Ovary (tissue), 10 donors: ENCODE measurements at places on chromosomes 13 and 19. TPM values are rescaled to one million over a fixed set of nuclear protein-coding genes. Genes with fewer than 3 reads are reported as not detected.

GRCh38 chr19:24065865-24066604 is 21.0 kb upstream of the ZNF254 start:
- DNase-seq: no peak
- H3K4me3 ChIP-seq: no peak overlapping the region
- no peak overlapping the region for H3K27ac ChIP-seq
- H3K27me3 ChIP-seq: no peaks in the 10 kb centered on the region
- no peaks in the 10 kb centered on the region for H3K4me1 ChIP-seq

The ZNF90 gene
- 4.8 TPM for total RNA-seq

GRCh38 chr13:64202517-64202916 is 2786.9 kb upstream of the PCDH20 start:
- DNase-seq: no peak
- no peaks in the 10 kb centered on the region for H3K36me3 ChIP-seq
- H3K27ac ChIP-seq: no peak overlapping the region
- no peaks in the 10 kb centered on the region for H3K4me1 ChIP-seq

DNA sequence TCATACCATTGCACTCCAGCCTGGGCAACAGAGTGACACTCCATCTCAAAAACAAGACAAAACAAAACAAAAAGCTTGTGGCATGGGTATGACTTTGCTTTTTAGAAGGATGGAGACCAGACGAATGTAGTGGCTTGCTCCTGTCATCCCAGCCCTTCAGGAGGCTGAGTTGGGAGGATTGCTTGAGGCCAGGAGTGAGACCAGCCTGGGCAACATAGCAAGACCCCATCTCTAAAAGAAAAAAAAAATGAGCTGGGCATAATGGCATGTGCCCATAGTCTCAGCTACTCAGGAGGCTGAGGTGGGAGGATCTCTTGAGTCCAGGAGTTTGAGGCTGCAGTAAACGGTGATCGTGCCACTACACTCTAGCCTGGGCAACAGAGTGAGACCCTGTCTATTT is 16.4 kb upstream of the SELENOW start:
- no peak overlapping the region for H3K27ac ChIP-seq
- H3K27me3 ChIP-seq: no peaks in the 10 kb centered on the region
- no peaks in the 10 kb centered on the region for H3K36me3 ChIP-seq
- peaks cover 3% of the 10 kb centered on the region for H3K4me1 ChIP-seq

GRCh38 chr19:43518051-43518450 is 8.9 kb downstream of the ETHE1 start:
- H3K27me3 ChIP-seq: no peaks in the 10 kb centered on the region
- no peaks in the 10 kb centered on the region for H3K4me1 ChIP-seq
- H3K27ac ChIP-seq: no peak overlapping the region
- H3K4me3 ChIP-seq: no peak overlapping the region
- H3K36me3 ChIP-seq: no peaks in the 10 kb centered on the region
- DNase-seq: no peak

The IGFL1 gene
- not detected for total RNA-seq

GRCh38 chr13:106343836-106344235 is 191.6 kb downstream of the EFNB2 start:
- H3K27me3 ChIP-seq: no peaks in the 10 kb centered on the region
- H3K4me3 ChIP-seq: peak overlapping the region; percentile 20
- H3K36me3 ChIP-seq: no peaks in the 10 kb centered on the region
- H3K27ac ChIP-seq: no peak overlapping the region
- H3K4me1 ChIP-seq: no peaks in the 10 kb centered on the region
- no peak for DNase-seq

DNA sequence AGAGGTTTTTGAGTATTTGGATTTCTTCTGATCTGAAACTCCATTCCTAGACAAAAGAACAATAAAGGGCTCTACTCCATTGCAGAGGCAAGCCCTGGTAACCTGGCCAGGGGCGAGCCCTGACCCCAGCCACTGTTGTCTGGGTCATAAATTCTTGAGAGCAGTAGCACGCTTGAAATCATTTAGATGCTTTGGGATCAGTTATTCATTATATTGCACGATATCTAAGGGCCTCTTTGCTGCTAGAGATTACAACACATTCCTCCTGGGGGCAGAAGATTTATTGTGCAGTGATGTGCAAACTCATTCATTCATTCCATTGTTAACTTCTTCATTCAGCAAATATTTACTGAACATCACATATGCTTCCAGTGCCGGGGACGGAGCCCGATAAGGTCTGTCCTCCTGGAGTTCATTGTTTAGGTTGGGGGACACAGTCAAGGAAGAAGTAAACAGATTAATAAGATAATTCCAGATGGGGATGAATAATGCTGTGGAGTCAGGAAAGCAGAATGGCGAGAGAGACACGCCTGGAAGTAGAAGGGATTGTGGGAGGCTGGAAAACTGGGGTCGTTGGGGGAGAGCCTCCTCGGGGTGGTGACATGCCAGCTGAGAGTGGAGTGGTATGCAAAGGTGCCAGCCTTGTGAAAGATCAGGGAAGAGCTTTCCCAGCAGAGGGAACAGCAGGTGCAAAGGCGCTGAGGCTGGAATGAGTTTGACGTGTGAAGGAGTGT is 34.9 kb downstream of the SIPA1L3 start:
- no peaks in the 10 kb centered on the region for H3K4me1 ChIP-seq
- no peaks in the 10 kb centered on the region for H3K36me3 ChIP-seq
- DNase-seq: no peak
- H3K27ac ChIP-seq: no peak overlapping the region
- H3K27me3 ChIP-seq: no peaks in the 10 kb centered on the region

The GGN gene
- 0.75 TPM for total RNA-seq

DNA sequence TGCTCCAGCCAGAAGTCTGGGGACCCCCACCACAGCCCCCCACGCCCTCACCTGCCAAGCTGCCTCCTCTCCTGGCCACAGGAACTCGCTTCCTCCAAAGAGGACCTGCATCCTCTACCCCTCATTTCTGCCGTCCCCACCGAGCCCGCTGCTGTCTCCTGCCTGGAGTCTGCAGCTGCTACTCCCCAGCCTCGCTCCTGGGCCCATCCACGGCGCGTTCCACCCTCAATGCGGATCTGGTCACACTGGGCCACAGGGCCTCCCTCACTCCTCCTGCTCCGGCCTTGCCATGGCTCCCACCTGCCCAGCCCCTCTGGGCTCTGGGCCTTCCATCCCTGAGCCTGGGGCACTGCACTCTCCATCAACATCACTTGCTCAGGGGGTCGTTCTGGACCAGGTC is 4.3 kb downstream of the BTBD2 start:
- H3K36me3 ChIP-seq: no peaks in the 10 kb centered on the region
- H3K27ac ChIP-seq: no peak overlapping the region
- H3K27me3 ChIP-seq: no peaks in the 10 kb centered on the region

The ZNF296 gene
- 0.25 TPM for total RNA-seq

DNA sequence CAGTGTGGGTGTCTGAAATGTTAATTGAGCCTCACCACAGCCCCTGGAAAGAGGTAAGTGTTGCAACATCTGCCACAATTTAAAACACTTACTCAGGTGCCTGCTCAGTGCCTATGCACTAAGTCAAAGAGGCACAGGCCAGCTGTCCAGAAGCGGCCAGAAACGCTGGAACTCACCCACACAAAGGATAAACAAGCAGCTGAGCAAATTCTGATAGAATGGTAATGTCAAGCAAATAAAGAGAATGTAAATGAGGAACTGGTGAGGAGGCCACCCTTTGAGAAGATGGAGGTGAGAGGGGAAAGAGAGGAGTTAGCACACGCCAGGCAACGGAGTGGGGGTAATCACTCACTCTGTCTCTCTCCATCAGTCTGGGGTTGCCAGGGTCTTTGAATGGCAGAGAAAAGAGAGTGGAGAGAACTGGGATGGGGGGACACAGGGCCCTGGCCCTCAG is 67.7 kb upstream of the SERP2 start:
- H3K36me3 ChIP-seq: no peaks in the 10 kb centered on the region
- H3K27me3 ChIP-seq: no peaks in the 10 kb centered on the region
- peaks cover 19% of the 10 kb centered on the region for H3K4me1 ChIP-seq
- no peak for DNase-seq
- no peak overlapping the region for H3K27ac ChIP-seq
- no peak overlapping the region for H3K4me3 ChIP-seq

GRCh38 chr19:2110822-2111221 is 14.1 kb downstream of the IZUMO4 start:
- H3K4me1 ChIP-seq: no peaks in the 10 kb centered on the region
- no peak overlapping the region for H3K4me3 ChIP-seq
- H3K27me3 ChIP-seq: no peaks in the 10 kb centered on the region
- no peak for DNase-seq
- no peaks in the 10 kb centered on the region for H3K36me3 ChIP-seq
- no peak overlapping the region for H3K27ac ChIP-seq

DNA sequence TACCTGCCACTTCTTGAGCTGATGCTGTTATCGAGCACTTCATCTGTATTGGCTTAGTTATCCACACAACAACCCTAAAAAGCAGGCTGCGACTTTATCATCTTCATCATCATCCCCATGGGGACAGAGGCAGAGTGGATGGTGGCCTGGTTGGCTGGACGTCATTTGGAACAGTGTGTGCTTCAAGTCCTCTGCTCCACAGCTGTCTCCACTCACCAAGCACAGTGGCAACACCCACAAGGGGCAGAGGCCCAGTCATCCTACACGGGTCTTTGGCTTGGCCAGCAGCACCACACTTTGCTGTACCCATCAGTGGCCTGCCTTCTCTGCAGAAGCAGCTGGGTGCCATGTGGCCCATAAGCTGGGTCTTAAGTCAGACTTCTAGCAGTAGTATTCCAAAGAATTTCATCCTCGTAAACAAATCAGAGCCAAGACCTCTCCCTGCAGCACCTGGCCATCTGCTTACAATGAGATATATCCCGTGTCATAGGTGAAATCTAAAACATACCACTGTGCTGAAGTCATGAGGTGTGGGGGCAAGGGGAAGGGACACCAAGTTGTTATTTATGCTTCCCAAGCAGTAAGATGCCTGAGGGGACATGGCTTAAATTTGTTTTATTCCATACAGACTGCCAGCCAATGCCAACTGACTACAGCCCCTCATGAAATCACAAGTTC is 47.9 kb upstream of the EPHX3 start:
- H3K36me3 ChIP-seq: no peaks in the 10 kb centered on the region
- no peak overlapping the region for H3K4me3 ChIP-seq
- no peaks in the 10 kb centered on the region for H3K27me3 ChIP-seq
- DNase-seq: no peak
- H3K27ac ChIP-seq: no peak overlapping the region

The ZNF808 gene
- total RNA-seq: 22.8 TPM

The FAM216B gene
- total RNA-seq: 0.10 TPM

- no peak for DNase-seq
- H3K27me3 ChIP-seq: no peaks in the 10 kb centered on the region
- no peak overlapping the region for H3K4me3 ChIP-seq
- H3K4me1 ChIP-seq: peaks cover 11% of the 10 kb centered on the region
- H3K27ac ChIP-seq: no peak overlapping the region
These were observed 23.5 kb downstream of the CAPS start for GRCh38 chr19:5937550-5937949.

GRCh38 chr19:10467104-10467706 is 36.0 kb downstream of the KEAP1 start:
- H3K27ac ChIP-seq: no peak overlapping the region
- no peaks in the 10 kb centered on the region for H3K4me1 ChIP-seq
- no peak overlapping the region for H3K4me3 ChIP-seq

- H3K36me3 ChIP-seq: no peaks in the 10 kb centered on the region
- peaks cover 2% of the 10 kb centered on the region for H3K4me1 ChIP-seq
- H3K27ac ChIP-seq: no peak overlapping the region
- DNase-seq: no peak
- no peak overlapping the region for H3K4me3 ChIP-seq
These were observed 74.4 kb downstream of the ARHGAP35 start for GRCh38 chr19:46935066-46935663.

GRCh38 chr19:36060430-36060829 is 5.7 kb downstream of the WDR62 start:
- no peaks in the 10 kb centered on the region for H3K36me3 ChIP-seq
- no peaks in the 10 kb centered on the region for H3K4me1 ChIP-seq
- H3K27me3 ChIP-seq: no peaks in the 10 kb centered on the region
- no peak overlapping the region for H3K4me3 ChIP-seq
- no peak overlapping the region for H3K27ac ChIP-seq

- H3K36me3 ChIP-seq: no peaks in the 10 kb centered on the region
- no peak for DNase-seq
- H3K27ac ChIP-seq: no peak overlapping the region
- H3K4me3 ChIP-seq: no peak overlapping the region
- peaks cover 2% of the 10 kb centered on the region for H3K4me1 ChIP-seq
These were observed 4.9 kb upstream of the USE1 start for GRCh38 chr19:17210296-17210695.

GRCh38 chr19:51251468-51251820 is 564 bp downstream of the SIGLECL1 start:
- H3K36me3 ChIP-seq: no peaks in the 10 kb centered on the region
- no peak overlapping the region for H3K4me3 ChIP-seq
- DNase-seq: no peak
- no peaks in the 10 kb centered on the region for H3K27me3 ChIP-seq
- H3K27ac ChIP-seq: no peak overlapping the region

The SIGLEC8 gene
- total RNA-seq: 0.24 TPM

The C1QTNF9 gene
- not detected for total RNA-seq

- H3K27me3 ChIP-seq: peaks cover 5% of the 10 kb centered on the region
- H3K4me3 ChIP-seq: no peak overlapping the region
- H3K36me3 ChIP-seq: no peaks in the 10 kb centered on the region
- H3K27ac ChIP-seq: no peak overlapping the region
- H3K4me1 ChIP-seq: peaks cover 5% of the 10 kb centered on the region
- DNase-seq: no peak
These were observed 4.4 kb downstream of the ZIC2 start for GRCh38 chr13:99985886-99986527.

GRCh38 chr19:29943615-29944014 is 1.6 kb downstream of the URI1 start:
- DNase-seq: no peak
- no peaks in the 10 kb centered on the region for H3K27me3 ChIP-seq
- H3K4me3 ChIP-seq: no peak overlapping the region
- H3K36me3 ChIP-seq: no peaks in the 10 kb centered on the region
- peaks cover 5% of the 10 kb centered on the region for H3K4me1 ChIP-seq

DNA sequence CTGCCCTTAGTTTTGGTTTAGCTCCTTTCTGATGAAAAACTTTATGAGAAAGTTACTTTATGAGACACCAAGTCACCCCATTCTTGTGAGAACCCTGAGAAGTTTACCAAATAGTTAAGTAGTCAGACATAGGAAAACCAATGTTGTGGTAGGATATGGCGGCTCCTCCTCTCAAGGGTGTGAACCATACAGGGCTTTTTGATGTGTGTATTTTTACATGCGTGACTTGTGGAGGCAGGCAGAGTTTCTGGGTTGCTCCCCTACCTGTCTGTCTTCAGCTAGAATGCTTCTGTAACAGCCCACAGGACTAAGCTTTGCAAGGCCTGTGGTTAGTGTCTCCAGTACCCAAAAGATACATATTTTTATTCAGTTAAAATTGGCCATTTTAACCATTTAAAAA is 18.3 kb downstream of the UBAC2 start:
- no peak overlapping the region for H3K27ac ChIP-seq
- no peaks in the 10 kb centered on the region for H3K36me3 ChIP-seq
- peaks cover 9% of the 10 kb centered on the region for H3K4me1 ChIP-seq
- H3K4me3 ChIP-seq: no peak overlapping the region

The LTBP4 gene
- 524 TPM for total RNA-seq

DNA sequence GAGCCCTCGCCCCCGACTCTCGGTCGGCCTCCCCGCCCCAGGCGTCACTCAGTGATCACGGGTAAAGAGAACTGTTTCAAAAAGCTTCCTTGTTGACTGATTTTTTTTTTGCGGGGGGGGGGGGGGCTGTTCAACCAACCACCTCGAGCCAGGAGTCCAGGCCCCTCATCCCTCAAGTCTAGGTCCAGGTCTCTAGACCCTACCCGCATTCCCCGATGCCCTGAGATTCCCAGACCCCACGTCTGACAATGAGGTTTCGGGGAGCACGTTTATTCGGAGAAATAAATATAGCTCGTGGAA is 4.3 kb downstream of the HRC start:
- no peaks in the 10 kb centered on the region for H3K27me3 ChIP-seq
- H3K4me1 ChIP-seq: peaks cover 4% of the 10 kb centered on the region
- no peaks in the 10 kb centered on the region for H3K36me3 ChIP-seq
- H3K27ac ChIP-seq: no peak overlapping the region
- no peak for DNase-seq
- peak overlapping the region; percentile 42 for H3K4me3 ChIP-seq
